ENCODE measurements at places on chromosomes 4 and X. TPM values are rescaled to one million over a fixed set of nuclear protein-coding genes. Genes with fewer than 3 reads are reported as not detected.

Gene LEF1
- not detected for total RNA-seq

Gene DMRTC1B
- not detected for total RNA-seq

Gene EDNRA
- 0.16 TPM for total RNA-seq

Gene HS3ST1
- 0.23 TPM for total RNA-seq

Gene IL3RA
- total RNA-seq: not detected

Gene ADAM29
- not detected for total RNA-seq

GRCh38 chrX:103234869-103235268 lies 20.0 kb downstream of the BEX4 start:
- DNase-seq: no peak

- no peak for DNase-seq
Measured at GRCh38 chr4:187396106-187396505, 599.5 kb upstream of the ZFP42 start.

DNA sequence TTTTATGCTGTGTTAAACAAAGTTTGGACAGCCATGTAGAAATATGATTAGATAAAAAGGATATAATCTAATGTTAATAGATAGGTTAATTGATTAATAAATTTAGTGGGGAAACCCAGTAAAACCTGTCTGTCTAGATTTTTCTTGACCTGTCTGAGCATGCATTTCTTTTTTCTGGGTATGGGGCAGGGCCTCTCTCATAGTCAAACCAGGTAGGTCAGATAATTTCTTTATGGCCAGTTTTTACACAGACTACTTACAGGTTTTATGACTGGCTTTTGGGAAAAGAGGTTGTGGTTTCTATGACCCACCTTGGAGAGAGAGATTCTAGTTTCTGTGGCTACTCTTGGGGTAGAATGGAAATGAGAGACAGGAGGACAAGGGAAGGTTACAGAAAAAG lies 135.6 kb upstream of the EPHA5 start:
- no peak for DNase-seq

GRCh38 chr4:88514557-88515511 lies 8.7 kb downstream of the PYURF start:
- no peak for DNase-seq

DNA sequence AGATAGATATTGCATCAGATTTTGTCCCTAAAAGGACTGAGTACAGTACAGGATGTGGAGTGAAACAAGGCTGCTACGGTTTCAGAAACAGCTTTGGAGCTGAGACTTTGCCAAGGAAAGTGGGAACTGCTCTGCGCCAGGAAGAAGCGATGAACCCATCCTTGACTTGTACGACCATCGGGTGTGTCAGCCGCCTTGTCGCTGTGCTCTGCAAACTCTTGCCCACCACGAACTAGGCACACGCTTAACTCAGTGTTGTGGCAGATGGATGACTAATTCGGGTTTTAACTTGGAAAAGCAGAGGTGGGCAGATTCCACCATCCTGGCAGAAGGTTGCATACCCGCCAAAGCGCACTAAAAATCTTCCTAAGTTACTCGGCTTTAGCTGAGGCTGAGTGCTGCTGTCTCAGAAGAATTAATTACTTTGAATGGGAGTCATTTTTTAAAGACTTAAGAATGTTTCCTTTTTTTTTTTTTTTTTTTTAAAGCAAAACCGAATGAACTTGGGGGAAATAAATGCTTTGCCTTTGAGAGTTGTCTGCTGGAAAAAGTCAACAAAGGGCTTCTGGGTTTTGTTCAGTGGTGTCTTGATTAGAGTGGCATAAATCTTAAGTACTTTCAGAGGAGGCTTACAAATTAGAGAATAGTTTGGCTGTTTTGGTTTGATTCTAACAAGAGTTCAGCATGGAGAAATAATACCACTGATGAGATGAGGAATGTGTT lies 69.5 kb downstream of the SHROOM2 start:
- no peak for DNase-seq

GRCh38 chr4:61827907-61828391 lies 627.8 kb downstream of the ADGRL3 start:
- no peak for DNase-seq

- DNase-seq: no peak
Measured at GRCh38 chr4:155748039-155748438, 10.8 kb upstream of the GUCY1B1 start.

GRCh38 chrX:49876750-49877149 lies 2.5 kb upstream of the USP27X start:
- no peak for DNase-seq

- no peak for DNase-seq
Measured at GRCh38 chr4:18442957-18443356, 421.4 kb upstream of the LCORL start.

DNA sequence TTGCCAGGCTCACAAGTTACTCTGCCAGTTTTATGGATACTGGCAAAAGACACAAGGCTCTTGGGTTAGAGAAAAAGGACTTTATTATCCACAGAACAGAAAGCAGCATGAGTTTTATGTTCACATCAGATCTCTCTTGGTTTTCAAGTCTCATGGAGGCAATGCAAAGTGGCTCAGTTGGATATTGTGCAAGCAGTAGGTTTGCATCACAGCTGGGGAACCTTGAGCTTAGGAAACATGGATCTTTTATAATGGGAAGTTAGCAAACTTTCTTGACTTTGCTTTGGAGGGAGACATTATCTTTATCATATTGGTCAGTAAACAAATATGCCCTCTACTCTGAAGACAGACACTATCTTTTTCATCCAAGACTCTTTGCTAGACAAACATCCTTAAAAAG lies 109.2 kb upstream of the GRPR start:
- no peak for DNase-seq

DNA sequence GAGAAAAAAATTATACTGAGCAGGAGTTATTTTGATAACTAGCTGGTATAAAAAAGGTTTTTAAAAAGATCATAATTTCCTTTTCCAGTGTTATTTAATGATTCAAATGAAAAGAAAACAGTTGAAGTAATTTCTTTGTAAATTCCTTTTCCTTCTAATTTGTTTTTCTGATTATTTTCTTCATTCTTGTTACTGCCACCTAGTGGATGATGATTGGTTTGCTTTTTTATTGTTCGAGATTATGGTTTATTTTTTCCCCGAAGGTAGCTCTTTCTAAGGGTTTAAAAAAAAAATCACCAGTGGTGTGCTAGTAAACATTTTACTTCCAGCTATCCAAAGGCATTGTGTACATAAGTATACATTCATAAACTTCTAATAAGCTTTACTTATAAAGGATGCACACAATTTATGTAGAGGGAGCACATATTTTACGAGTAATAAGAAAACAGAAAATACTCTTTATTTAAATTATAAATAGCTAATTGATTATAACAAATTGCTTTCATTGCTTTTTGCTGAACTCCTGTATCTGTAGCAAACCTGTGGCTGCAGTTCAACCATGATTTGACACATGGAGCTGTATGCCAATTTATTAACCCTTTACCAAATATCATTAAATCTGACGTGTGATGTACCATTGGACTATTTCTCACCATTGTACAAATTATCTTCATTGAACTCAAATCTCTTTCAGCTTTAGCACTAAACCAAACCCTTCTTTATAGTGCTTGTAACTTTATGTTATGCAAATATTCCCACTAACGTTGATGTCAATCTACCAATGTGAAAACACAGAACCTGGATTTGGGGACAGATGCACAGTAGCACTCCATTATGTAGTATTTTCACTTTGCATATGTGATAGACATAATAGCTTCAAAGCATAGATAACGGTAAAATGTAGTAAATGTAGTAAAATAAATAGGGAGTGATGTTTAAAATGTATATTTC lies 97.8 kb upstream of the ANK2 start:
- DNase-seq: no peak

- DNase-seq: no peak
Measured at GRCh38 chr4:38957261-38957815, 74.9 kb downstream of the TMEM156 start.

- no peak for DNase-seq
Measured at GRCh38 chr4:6480534-6481088, 8.2 kb upstream of the PPP2R2C start.

- DNase-seq: no peak
Measured at GRCh38 chr4:156924774-156925315, 46.8 kb downstream of the PDGFC start.

DNA sequence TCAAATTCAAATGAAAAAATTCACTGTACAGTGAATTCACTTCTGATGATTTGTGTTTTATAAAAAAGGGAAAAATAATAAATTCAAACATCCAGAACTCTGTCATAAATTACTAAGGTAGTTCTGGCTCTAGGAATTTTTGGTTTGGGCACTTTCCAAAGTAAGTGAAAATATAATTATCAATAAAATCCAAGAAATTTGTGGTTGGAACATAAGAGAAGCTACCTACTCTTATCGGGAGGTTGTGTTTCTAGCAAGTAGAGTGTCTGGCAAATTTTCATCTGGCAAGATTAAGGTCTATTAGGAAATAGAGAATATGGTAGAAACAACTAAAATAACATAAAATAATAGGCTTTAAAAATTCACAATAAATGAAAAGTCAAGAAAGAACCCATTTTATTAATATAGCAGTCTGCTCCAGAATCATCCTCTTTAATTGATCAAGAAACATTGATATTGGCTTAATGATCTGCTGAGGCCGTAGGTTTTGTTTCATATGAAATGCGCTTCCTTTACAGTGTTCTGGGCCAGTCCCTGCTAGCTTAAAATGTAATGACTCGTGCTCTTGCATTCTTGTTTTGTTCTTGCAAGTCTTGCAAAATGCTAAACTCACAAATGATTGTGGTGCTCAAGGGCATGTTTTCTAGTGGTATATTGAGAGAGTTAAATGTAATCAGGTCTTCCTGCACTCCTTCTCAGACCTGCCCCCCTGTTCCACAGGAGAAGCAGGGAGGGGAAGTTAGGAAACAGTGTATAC lies 331.4 kb downstream of the RAPGEF2 start:
- no peak for DNase-seq

GRCh38 chr4:123488916-123489315 lies 92.3 kb downstream of the SPRY1 start:
- no peak for DNase-seq

DNA sequence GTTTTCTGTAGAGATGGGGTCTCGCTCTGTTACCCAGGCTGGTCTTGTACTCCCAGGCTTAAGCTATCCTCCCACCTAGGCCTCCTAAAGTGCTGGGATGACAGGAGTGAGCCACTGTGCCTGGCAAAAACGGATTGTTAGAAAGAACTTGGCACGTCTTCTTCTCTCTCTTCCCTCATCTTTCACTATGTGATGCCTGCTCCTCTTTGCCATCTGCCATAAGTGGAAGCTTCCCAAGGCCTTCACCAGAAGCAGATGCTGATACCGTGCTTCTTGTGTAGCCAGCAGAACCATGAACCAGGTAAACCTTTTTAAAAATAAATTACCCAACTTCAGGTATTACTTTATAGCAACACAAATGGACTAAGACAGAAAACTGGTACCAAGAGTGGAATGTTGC lies 36.9 kb upstream of the HUWE1 start:
- DNase-seq: no peak

Measured in MG63 (cell line).